Activated CD4-positive, alpha-beta T cell treated with anti-CD3 and anti-CD28 coated beads for 36 hours (primary cell): ENCODE measurements at places on chromosomes 7 and 10. TPM values are rescaled to one million over a fixed set of nuclear protein-coding genes. Genes with fewer than 3 reads are reported as not detected.
A peak's percentile ranks its signal among the peaks of the same experiment; 100 is the strongest.

- no peak overlapping the region for H3K27ac ChIP-seq
- H3K4me1 ChIP-seq, result no peaks in the 10 kb centered on the region
- H3K36me3 ChIP-seq, result no peaks in the 10 kb centered on the region
- no peak for DNase-seq
These were observed 29.8 kb downstream of the COL28A1 start for GRCh38 chr7:7505915-7506314.

DNA sequence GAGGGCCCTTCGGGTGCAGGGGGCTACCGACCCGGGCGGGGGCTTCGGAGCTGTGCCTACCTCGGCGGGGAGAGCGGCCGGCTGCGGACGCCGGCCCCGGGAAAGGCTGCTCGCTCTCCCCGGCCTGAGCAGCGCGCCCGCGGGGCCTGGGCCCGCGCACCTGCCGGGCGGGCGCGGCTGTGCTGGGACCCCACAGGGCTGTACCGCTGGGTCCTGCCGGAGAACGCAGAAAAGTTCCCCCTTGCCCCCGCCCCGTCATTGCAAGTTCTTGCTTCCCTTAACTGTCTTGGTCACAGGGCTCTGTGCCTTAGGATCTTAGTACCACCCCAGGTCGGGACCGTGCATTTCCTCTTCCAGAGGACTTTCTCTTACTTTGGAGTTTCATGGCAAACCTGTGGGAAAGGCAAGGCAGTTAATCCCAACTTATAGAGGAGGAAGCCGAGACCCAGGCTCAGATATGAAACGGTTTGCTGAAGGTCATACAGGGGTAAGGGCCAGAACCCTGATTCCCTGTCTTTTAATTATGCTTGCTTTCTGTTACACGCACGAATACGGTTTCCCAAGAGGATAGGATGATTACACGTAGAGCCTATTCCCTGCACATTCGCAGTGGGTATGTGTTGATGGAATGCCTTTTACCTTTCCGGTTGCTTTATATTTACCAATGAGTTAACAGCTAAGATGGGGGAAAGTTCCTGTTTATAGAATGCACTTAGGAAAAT is 652 bp downstream of the PCGF5 start:
- H3K27me3 ChIP-seq, result no peaks in the 10 kb centered on the region
- H3K27ac ChIP-seq, result peak overlapping the region; percentile 75
- peaks cover 37% of the 10 kb centered on the region for H3K4me1 ChIP-seq
- H3K4me3 ChIP-seq, result peak overlapping the region; percentile 84

GRCh38 chr10:76984559-76985443 is 652.8 kb downstream of the KCNMA1 start:
- H3K27me3 ChIP-seq, result no peaks in the 10 kb centered on the region
- H3K27ac ChIP-seq, result no peak overlapping the region
- peak; percentile 85 for DNase-seq

GRCh38 chr7:81111781-81112540 is 193.1 kb upstream of the SEMA3C start:
- no peaks in the 10 kb centered on the region for H3K27me3 ChIP-seq
- H3K27ac ChIP-seq, result no peak overlapping the region
- no peak overlapping the region for H3K4me3 ChIP-seq

GRCh38 chr10:99533496-99534449 is 1.0 kb downstream of the NKX2-3 start:
- peak overlapping the region; percentile 33 for H3K4me3 ChIP-seq
- H3K4me1 ChIP-seq, result peaks cover 39% of the 10 kb centered on the region
- no peaks in the 10 kb centered on the region for H3K36me3 ChIP-seq
- peaks cover 85% of the 10 kb centered on the region for H3K27me3 ChIP-seq

- H3K36me3 ChIP-seq, result peaks cover 17% of the 10 kb centered on the region
- H3K27me3 ChIP-seq, result peaks cover 39% of the 10 kb centered on the region
- peak overlapping the region; percentile 67 for H3K4me3 ChIP-seq
- H3K27ac ChIP-seq, result peak overlapping the region; percentile 85
- peaks cover 40% of the 10 kb centered on the region for H3K4me1 ChIP-seq
These were observed 9.9 kb upstream of the SPAG6 start for GRCh38 chr10:22335173-22335933.

- H3K36me3 ChIP-seq, result no peaks in the 10 kb centered on the region
- no peak for DNase-seq
- no peaks in the 10 kb centered on the region for H3K27me3 ChIP-seq
- no peak overlapping the region for H3K27ac ChIP-seq
- no peaks in the 10 kb centered on the region for H3K4me1 ChIP-seq
These were observed 353.0 kb downstream of the PARD3 start for GRCh38 chr10:34462056-34462455.

- no peak overlapping the region for H3K27ac ChIP-seq
- no peak overlapping the region for H3K4me3 ChIP-seq
- peaks cover 73% of the 10 kb centered on the region for H3K4me1 ChIP-seq
These were observed 45.9 kb upstream of the KLF6 start for GRCh38 chr10:3830946-3831345.

- H3K27me3 ChIP-seq, result peaks cover 28% of the 10 kb centered on the region
- DNase-seq, result no peak
- H3K27ac ChIP-seq, result no peak overlapping the region
These were observed 356.9 kb downstream of the DNAJB6 start for GRCh38 chr7:157693521-157694375.

- no peaks in the 10 kb centered on the region for H3K27me3 ChIP-seq
- H3K4me3 ChIP-seq, result no peak overlapping the region
- peaks cover 10% of the 10 kb centered on the region for H3K4me1 ChIP-seq
- H3K27ac ChIP-seq, result no peak overlapping the region
- no peaks in the 10 kb centered on the region for H3K36me3 ChIP-seq
- no peak for DNase-seq
These were observed 96.9 kb upstream of the FAM180A start for GRCh38 chr7:135845415-135846075.

GRCh38 chr7:143518941-143519340 is 41.3 kb downstream of the TAS2R41 start:
- H3K36me3 ChIP-seq, result no peaks in the 10 kb centered on the region
- peaks cover 9% of the 10 kb centered on the region for H3K4me1 ChIP-seq
- H3K27me3 ChIP-seq, result no peaks in the 10 kb centered on the region
- no peak overlapping the region for H3K4me3 ChIP-seq
- DNase-seq, result no peak
- H3K27ac ChIP-seq, result no peak overlapping the region

GRCh38 chr10:20616918-20617810 is 279.9 kb downstream of the NEBL start:
- no peaks in the 10 kb centered on the region for H3K36me3 ChIP-seq
- peak; percentile 6 for DNase-seq
- no peak overlapping the region for H3K4me3 ChIP-seq
- no peak overlapping the region for H3K27ac ChIP-seq
- H3K4me1 ChIP-seq, result peaks cover 4% of the 10 kb centered on the region
- no peaks in the 10 kb centered on the region for H3K27me3 ChIP-seq

DNA sequence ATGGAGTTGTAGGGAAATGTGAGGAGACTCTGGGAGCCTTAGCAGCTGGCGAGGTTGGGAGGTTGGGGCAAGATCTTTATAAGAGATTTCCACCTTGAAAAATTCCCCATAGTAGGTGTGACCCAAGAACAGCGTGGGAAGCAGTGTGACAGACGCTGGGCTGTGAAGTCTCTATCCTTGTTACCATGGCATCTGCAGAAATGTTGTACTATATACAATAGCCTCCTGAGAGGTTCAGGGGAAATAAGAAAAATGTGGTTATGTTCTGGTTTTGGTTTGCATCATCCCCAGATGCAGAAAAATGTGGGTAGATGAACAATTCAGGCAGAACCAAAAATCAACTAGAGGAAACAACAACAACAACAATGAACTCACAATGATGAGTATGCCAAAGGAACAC is 498.6 kb downstream of the SH2D4B start:
- DNase-seq, result no peak
- peaks cover 6% of the 10 kb centered on the region for H3K27me3 ChIP-seq
- no peaks in the 10 kb centered on the region for H3K4me1 ChIP-seq
- no peaks in the 10 kb centered on the region for H3K36me3 ChIP-seq

- H3K4me3 ChIP-seq, result no peak overlapping the region
- no peaks in the 10 kb centered on the region for H3K27me3 ChIP-seq
- DNase-seq, result no peak
- no peak overlapping the region for H3K27ac ChIP-seq
- no peaks in the 10 kb centered on the region for H3K36me3 ChIP-seq
These were observed 335.3 kb downstream of the SUGCT start for GRCh38 chr7:40470091-40470592.

GRCh38 chr7:24576171-24577025 is 3.1 kb downstream of the PALS2 start:
- no peaks in the 10 kb centered on the region for H3K27me3 ChIP-seq
- peaks cover 59% of the 10 kb centered on the region for H3K4me1 ChIP-seq
- H3K36me3 ChIP-seq, result peaks cover 2% of the 10 kb centered on the region
- H3K27ac ChIP-seq, result no peak overlapping the region
- no peak overlapping the region for H3K4me3 ChIP-seq

DNA sequence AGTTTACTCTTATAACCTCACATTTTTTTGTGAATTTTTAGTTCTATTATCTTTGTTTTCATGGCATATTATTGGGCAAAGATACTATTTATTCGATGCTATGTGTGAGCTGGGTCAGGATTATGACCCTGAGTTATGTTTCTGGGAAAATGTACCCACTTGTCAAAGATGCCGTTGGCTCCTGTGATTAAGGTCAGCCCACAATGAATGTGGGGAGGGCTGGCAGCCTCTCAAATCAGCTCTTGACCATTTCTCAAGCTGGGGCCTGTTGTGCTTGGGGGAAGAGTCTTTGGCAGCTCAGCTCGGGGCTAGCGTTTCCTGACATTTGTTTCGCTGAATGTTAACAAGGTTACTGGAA is 97.5 kb downstream of the TCF7L2 start:
- no peak overlapping the region for H3K4me3 ChIP-seq
- peaks cover 9% of the 10 kb centered on the region for H3K27me3 ChIP-seq
- no peaks in the 10 kb centered on the region for H3K36me3 ChIP-seq
- H3K27ac ChIP-seq, result no peak overlapping the region
- no peak for DNase-seq

- peaks cover 14% of the 10 kb centered on the region for H3K4me1 ChIP-seq
- peak overlapping the region; percentile 88 for H3K27ac ChIP-seq
- no peak for DNase-seq
- peak overlapping the region; percentile 79 for H3K4me3 ChIP-seq
- peaks cover 3% of the 10 kb centered on the region for H3K27me3 ChIP-seq
These were observed 473 bp upstream of the ZNF32 start for GRCh38 chr10:43649185-43649523.

DNA sequence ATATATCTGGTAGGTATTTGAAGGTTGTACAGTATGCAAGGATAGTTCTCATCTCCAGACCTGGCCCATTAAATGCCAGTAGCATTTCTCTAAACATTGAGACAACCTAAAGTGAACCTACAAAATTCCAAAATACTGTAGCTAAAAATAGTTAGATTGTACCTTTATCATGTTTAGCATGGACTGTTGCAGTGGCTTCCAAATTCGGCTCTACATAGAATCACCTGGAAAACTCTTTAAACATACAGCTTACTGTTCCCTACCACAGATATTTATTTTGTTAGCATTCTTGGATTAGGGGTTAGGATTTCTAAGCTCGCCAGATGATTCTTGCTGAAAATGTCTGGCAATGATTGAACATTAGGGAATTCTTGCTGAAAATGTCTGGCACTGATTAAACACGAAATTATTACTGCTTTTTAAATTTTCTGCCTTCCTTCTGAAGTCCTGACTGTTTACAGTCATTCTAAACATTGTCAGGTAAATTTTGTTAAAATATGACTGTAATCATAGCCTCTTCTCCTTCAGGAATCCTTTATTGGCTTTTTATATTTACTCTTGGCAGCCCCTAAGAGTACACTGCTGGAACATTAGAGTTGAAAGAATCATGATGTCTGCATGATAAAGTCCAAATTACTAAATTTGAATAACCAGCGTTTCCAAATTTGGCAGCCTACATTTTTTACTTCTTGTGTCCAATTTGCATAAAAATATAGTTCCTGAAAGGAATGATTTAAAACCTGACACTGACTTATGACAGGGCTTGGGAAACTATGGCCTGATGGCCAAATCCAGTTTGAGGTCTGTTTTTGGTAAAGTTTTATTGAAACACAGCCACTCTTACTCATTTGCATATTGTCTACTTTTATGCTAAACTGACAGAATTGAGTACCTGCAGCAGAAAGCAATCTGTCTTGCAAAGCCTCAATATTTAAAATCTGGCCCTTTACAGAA is 40.3 kb downstream of the SHOC2 start:
- no peak for DNase-seq
- H3K27ac ChIP-seq, result no peak overlapping the region
- peaks cover 34% of the 10 kb centered on the region for H3K4me1 ChIP-seq
- no peak overlapping the region for H3K4me3 ChIP-seq
- H3K27me3 ChIP-seq, result no peaks in the 10 kb centered on the region
- peaks cover 11% of the 10 kb centered on the region for H3K36me3 ChIP-seq

- no peak for DNase-seq
- peaks cover 3% of the 10 kb centered on the region for H3K27me3 ChIP-seq
- H3K36me3 ChIP-seq, result no peaks in the 10 kb centered on the region
- H3K27ac ChIP-seq, result no peak overlapping the region
These were observed 6.4 kb downstream of the GCK start for GRCh38 chr7:44182827-44183226.

DNA sequence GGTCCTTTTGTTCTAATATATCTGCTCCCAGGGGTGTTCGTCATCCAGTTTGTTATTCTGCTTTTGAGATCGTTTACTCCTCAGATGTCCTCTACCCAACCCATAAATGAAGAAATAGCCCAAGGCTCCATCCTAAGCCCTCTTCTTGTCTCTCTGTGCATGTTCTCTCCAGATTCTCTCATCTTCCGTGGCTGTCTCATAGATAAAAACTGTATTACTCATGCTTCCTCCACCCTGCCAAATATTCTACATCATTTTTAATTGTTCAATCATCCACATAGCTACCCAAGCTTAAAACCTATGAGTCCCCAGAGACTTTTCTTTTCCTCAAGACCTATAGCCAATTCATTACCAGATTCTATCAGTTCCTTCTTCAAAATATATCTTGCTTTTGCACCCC is 44.9 kb downstream of the CAV1 start:
- H3K4me3 ChIP-seq, result no peak overlapping the region
- peaks cover 16% of the 10 kb centered on the region for H3K27me3 ChIP-seq
- no peak overlapping the region for H3K27ac ChIP-seq
- H3K36me3 ChIP-seq, result no peaks in the 10 kb centered on the region
- DNase-seq, result no peak
- no peaks in the 10 kb centered on the region for H3K4me1 ChIP-seq

- H3K27me3 ChIP-seq, result no peaks in the 10 kb centered on the region
- no peak for DNase-seq
- H3K36me3 ChIP-seq, result no peaks in the 10 kb centered on the region
- H3K27ac ChIP-seq, result no peak overlapping the region
These were observed 212.1 kb upstream of the KCND2 start for GRCh38 chr7:120060875-120061274.

- no peak for DNase-seq
- no peak overlapping the region for H3K27ac ChIP-seq
- H3K27me3 ChIP-seq, result peaks cover 2% of the 10 kb centered on the region
- H3K4me1 ChIP-seq, result no peaks in the 10 kb centered on the region
- H3K4me3 ChIP-seq, result no peak overlapping the region
These were observed 103.7 kb upstream of the CALCR start for GRCh38 chr7:93678185-93678584.

Gene CHPF2
- 20.7 TPM for total RNA-seq

Gene SEMA3E
- not detected for total RNA-seq

Gene SUGCT
- 1.2 TPM for total RNA-seq

Gene ZPBP
- total RNA-seq, result not detected

Gene SKIDA1
- 0.32 TPM for total RNA-seq

Gene ASB4
- not detected for total RNA-seq

Gene HOXA7
- not detected for total RNA-seq

Gene OGDHL
- 0.73 TPM for total RNA-seq

Gene KLHDC10
- 14.2 TPM for total RNA-seq

Gene SPAG6
- total RNA-seq, result 0.09 TPM

Gene PPP1R17
- total RNA-seq, result not detected

Gene MYH16
- total RNA-seq, result not detected

Gene LIPK
- not detected for total RNA-seq

Gene PLCE1
- 0.02 TPM for total RNA-seq

Gene DHX32
- total RNA-seq, result 23.5 TPM

Gene ALOX5
- total RNA-seq, result 0.26 TPM

Gene HPSE2
- total RNA-seq, result not detected

Gene SLC16A12
- total RNA-seq, result not detected

Gene HOXA5
- total RNA-seq, result not detected
